Breast epithelium (tissue), 4 donors: ENCODE measurements at places on chromosomes 6 and 20. TPM values are rescaled to one million over a fixed set of nuclear protein-coding genes. Genes with fewer than 3 reads are reported as not detected.

DNA sequence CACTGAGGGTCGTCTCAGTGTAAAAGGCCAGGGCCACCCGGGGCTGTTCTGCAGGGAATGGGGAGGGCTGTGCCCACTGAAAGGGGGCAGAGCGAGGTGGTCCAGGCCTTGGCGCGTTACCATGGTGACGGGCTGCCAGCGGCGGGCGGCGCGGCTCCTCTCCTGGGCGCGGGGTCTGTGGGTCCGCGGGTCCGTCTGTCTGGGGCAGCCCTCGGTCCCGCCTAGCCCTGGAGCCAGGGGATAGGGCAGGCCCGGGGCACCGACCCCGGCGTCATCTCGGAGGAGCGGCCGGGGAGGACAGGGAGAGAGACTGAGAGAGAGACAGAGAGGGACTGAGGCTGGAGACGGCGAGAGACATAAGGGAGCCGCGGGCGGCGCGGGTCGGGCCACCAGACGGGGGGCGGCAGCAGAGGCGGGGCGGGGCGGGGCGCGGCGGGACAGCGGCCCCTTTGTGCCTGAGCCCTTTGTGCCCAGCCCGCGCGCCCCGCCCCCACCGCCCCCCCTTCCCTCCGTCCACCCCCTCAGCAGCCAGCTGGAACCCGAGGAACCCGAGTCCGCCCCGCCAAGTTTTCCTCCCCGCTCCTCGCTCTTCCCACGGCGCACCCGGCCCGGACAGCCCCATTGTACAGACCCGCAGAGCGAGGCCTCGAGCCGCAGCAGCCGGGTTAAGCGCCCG lies at the start of gene KIAA1755:
TSS of gene KIAA1755 (minus strand) at position 358 of the 676 bp plus-strand sequence. CDS start at position 123, 235 bp downstream.
- peak within 1 kb of the TSS; percentile 57 for H3K4me3 ChIP-seq
- H3K27me3 ChIP-seq: no peaks in the 10 kb centered on the region
- peak within 1 kb of the TSS; percentile 96 for H3K27ac ChIP-seq
- no peak for DNase-seq
- H3K4me1 ChIP-seq: no peaks in the 10 kb centered on the region
- H3K36me3 ChIP-seq: no peaks in the 10 kb centered on the region

- no peaks in the 10 kb centered on the region for H3K27me3 ChIP-seq
- H3K4me1 ChIP-seq: no peaks in the 10 kb centered on the region
- DNase-seq: no peak
- no peaks in the 10 kb centered on the region for H3K36me3 ChIP-seq
- no peak overlapping the region for H3K27ac ChIP-seq
These were observed 5.7 kb upstream of the USP49 start for GRCh38 chr6:41900861-41901260.

- no peaks in the 10 kb centered on the region for H3K36me3 ChIP-seq
- H3K27me3 ChIP-seq: no peaks in the 10 kb centered on the region
- H3K27ac ChIP-seq: no peak overlapping the region
These were observed 154.0 kb downstream of the MBOAT1 start for GRCh38 chr6:20058121-20058905.

DNA sequence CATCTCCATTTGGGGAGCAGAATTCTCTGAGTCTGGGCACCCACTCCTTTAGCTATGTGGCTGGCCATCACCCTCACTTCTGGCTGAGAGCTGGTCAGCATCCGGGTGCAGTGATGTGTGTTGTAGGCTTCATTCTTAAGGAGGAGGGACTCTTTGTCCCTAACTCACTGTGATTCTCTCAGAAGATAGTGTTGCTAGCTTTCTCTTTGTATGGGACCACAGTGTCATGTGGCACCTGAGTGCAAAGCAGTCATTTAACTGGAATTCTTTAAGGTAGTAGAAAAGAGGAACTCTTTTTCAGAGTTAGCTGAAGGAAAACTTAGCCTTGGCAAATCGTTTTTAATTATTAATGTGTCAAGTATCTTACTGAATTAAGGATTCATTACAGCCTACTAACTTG lies 165.9 kb downstream of the JARID2 start:
- H3K36me3 ChIP-seq: no peaks in the 10 kb centered on the region
- H3K4me3 ChIP-seq: no peak overlapping the region
- no peaks in the 10 kb centered on the region for H3K27me3 ChIP-seq
- no peaks in the 10 kb centered on the region for H3K4me1 ChIP-seq

DNA sequence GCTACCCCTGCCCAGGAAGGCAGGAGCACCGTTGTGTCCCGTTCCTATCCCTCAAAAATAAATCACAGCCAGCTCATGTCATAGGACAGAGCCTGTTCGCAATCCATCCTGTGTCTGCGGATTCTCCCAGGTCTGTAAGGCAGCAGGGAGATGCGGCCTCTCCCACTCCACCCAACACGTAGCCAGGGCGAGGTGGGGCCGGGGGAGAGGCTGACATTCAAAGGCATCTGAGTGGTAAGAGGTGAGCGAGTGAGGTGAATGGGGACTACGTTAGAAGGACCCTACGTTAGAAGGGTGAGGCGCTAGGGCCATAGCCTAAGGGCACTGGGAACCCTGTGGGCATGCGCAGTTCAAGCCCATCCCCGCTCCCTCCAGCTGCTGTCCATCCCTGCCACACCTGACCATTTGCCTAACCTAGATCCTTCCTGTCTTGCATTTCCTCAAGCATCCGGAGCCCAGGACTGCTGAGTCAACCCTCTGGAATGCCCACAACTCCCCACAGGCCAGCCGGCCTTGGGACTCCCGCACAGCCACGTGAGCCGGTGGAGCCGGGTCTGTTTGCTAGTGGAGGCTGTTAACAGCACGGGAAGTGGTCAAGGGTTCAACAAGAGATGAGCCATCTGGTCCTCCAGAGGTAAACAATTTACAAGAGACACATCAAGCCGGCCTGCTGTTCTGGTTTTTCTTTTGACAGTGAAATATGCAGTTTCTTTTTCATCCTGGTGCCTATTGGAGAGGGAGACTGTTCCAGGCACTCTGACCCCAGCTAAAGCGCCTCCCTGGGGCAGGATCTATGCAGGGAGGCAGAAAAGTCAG lies 45.9 kb downstream of the RIPOR3 start:
- H3K4me3 ChIP-seq: no peak overlapping the region
- peak overlapping the region; percentile 53 for H3K27ac ChIP-seq
- H3K36me3 ChIP-seq: no peaks in the 10 kb centered on the region
- H3K4me1 ChIP-seq: peaks cover 7% of the 10 kb centered on the region

DNA sequence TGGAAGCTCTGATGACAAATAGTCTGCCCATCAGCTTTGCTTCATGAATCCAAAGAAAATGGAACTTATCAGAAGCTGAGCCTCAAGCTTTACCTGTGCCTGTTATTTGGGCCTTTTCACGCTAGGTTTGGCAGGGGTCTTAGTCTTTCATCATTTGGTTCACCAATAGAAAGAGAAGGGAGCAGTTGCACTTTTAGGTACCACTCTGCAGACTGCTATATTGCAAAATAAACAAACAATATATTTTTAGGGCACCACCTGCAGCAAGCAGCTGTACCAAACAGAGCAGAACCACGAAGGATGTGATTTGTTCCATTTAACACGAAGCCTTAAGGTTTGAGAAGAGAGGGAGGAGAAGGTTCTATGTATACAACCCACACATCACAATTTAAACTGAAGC lies 291.4 kb upstream of the RNF217 start:
- H3K36me3 ChIP-seq: no peaks in the 10 kb centered on the region
- no peaks in the 10 kb centered on the region for H3K27me3 ChIP-seq
- H3K4me3 ChIP-seq: no peak overlapping the region
- no peak for DNase-seq

- peak overlapping the region; percentile 51 for H3K4me3 ChIP-seq
- no peaks in the 10 kb centered on the region for H3K27me3 ChIP-seq
- no peaks in the 10 kb centered on the region for H3K4me1 ChIP-seq
- no peak for DNase-seq
- no peaks in the 10 kb centered on the region for H3K36me3 ChIP-seq
These were observed 103.8 kb upstream of the BEND6 start for GRCh38 chr6:56851074-56851473.

- H3K4me1 ChIP-seq: no peaks in the 10 kb centered on the region
- H3K4me3 ChIP-seq: no peak overlapping the region
- no peaks in the 10 kb centered on the region for H3K36me3 ChIP-seq
- H3K27me3 ChIP-seq: no peaks in the 10 kb centered on the region
- H3K27ac ChIP-seq: no peak overlapping the region
These were observed 615.5 kb downstream of the C6orf118 start for GRCh38 chr6:164693944-164694343.

- no peak for DNase-seq
- H3K27ac ChIP-seq: peak overlapping the region; percentile 99
- H3K4me1 ChIP-seq: peaks cover 19% of the 10 kb centered on the region
- no peaks in the 10 kb centered on the region for H3K36me3 ChIP-seq
- H3K27me3 ChIP-seq: no peaks in the 10 kb centered on the region
These were observed 573 bp upstream of the IFNGR1 start for GRCh38 chr6:137219664-137220252.

The EDN3 gene
- 6.9 TPM for total RNA-seq

The RTN4IP1 gene
- total RNA-seq: 7.6 TPM
